Lung microvascular endothelial cell (primary cell): ENCODE measurements at places on chromosomes 7 and 10.

- DNase-seq, result no peak
Observed at GRCh38 chr7:116653646-116654045, 18.4 kb upstream of the MET start.

DNA sequence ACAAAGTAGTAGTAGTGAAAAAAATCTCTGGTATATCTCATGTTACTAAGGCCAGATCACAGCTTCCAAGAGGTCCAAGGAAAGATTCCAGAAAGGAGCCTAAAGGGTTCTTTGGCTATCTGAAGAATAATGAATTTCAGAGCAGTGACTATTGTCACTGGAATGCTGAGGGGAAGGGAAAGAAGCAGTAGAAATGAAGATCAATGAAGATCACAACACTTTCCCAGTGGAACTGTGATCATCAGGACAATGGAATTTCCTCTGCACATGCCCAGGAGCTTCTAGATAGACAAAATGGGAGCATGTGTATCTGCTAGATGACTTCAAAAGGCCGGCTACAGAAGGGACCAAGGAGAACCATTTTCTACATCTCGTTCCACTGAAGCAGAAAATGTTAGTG lies 219.5 kb upstream of the PHYHIPL start:
- no peak for DNase-seq

GRCh38 chr10:24889639-24890038 lies 62.8 kb downstream of the PRTFDC1 start:
- peak; percentile 41 for DNase-seq

- DNase-seq, result no peak
Observed at GRCh38 chr7:40279991-40280390, 145.2 kb downstream of the SUGCT start.

- peak; percentile 77 for DNase-seq
Observed at GRCh38 chr10:102229810-102230263, 3.7 kb downstream of the ELOVL3 start.

GRCh38 chr7:114082642-114083165 lies 163.9 kb upstream of the PPP1R3A start:
- DNase-seq, result no peak

- no peak for DNase-seq
Observed at GRCh38 chr10:125363791-125364190, 203.4 kb upstream of the CTBP2 start.

DNA sequence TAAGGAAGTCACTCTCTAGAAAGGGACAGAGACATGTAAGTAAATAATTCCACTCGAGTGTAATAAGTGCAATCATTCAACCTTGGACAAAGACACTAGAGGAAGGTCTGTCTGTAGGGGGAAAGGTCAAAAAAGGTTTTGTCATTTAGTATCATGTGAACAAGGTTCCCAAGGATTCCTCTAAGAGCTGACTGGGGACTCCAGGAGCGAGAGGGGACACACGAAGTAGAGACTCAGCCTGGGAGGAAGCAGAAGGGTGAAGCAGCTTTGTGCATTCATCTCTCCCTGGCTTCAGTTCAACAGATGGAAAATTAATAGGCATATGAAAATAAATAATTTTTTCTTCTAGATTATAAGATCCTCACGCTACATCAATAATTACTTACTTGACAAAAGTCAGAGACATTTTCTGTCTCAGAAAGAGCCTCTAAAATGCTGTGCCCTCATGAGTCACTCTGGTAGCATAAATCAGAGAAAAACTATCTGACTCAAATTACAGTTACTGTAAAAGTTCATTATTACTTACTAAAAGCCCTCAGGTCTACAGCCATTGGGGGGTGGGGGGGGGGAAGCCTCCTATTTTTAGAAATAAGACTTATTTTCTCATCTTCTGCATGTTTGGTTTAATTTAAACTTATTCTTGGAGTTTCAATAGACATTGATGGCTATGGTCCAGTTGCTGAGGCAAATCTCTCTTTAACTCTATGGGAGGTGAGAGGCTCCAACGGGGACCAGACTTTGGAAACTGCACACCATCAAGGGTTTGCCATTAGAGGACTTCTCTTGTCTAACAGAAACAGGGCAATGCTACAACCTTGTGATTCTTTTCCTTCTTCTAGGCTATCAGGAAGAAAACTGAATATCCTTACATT lies 275.1 kb upstream of the KLF14 start:
- no peak for DNase-seq

GRCh38 chr10:111107846-111108245 lies 31.0 kb downstream of the ADRA2A start:
- DNase-seq, result no peak

DNA sequence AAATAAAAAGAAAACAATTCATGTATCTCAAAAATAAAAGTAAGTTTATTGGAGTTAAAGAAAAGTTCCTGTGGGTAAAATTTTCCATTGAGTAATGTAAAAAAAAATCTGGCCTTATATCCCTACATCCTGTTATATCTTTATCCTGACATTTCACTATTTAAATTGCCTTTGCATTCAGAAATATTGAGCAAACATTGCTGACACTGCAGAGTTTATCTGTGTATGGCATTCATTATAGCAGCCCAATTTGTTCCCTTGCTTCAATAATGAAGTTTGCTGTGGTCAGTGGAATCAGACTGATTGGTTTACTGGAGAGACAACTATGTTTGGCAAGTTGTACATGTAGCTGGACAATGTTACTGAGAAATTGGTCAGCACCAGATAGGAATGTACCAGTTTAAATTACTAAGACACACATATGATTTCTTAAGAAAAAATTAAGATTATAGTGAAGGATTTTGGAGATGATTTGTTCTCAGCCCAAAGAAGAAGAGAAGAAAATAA lies 271.7 kb downstream of the ANKRD7 start:
- no peak for DNase-seq

DNA sequence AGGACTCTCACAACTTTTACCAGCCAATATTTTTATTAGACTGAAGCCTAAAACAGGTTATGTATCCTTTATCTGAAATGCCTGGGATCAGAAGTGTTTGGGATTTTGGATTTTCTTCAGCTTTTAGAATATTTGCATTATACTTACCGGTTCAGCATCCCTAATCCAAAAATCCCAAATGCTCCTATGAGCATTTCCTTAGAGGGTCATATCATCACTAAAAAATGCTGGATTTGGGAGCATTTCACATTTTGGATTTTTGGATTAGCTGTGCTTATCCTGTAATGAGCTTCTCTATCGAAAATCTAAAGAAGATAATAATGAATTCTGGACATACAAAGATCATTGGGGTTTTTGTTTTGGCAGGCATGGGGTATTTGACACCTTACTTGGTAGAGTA lies 53.0 kb downstream of the RALA start:
- no peak for DNase-seq

GRCh38 chr7:104943502-104944343 lies 70.3 kb upstream of the KMT2E start:
- DNase-seq, result peak; percentile 99

DNA sequence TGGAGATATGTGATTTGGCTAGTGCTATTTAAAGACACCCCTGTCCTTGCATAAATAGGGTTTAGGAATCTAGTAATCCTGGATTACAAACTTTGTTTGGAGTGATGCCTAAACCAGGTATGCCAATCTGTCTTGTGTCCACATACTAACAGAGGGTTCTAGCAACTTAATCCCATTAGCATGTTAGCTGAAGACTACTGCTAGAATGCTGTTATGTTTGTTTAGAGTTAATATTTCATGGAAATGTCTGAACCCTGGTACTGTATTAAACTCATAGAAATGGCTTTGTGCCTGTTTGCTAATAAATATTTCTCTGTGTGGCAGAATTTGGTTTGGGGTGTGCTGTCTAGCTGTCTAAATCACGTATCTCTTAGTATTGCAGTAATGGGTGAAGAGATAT lies 150.8 kb downstream of the PFKFB3 start:
- DNase-seq, result no peak

GRCh38 chr7:22718200-22718711 lies 8.7 kb upstream of the IL6 start:
- peak; percentile 85 for DNase-seq

- DNase-seq, result no peak
Observed at GRCh38 chr10:129933456-129934092, 30.5 kb downstream of the EBF3 start.

- no peak for DNase-seq
Observed at GRCh38 chr10:4648999-4649398, 177.0 kb upstream of the AKR1E2 start.

GRCh38 chr10:852386-852785 lies 79.1 kb downstream of the LARP4B start:
- no peak for DNase-seq

GRCh38 chr7:30475580-30475979 lies 3.0 kb downstream of the NOD1 start:
- DNase-seq, result no peak

- peak; percentile 60 for DNase-seq
Observed at GRCh38 chr7:128904381-128905197, 5.9 kb downstream of the KCP start.

DNA sequence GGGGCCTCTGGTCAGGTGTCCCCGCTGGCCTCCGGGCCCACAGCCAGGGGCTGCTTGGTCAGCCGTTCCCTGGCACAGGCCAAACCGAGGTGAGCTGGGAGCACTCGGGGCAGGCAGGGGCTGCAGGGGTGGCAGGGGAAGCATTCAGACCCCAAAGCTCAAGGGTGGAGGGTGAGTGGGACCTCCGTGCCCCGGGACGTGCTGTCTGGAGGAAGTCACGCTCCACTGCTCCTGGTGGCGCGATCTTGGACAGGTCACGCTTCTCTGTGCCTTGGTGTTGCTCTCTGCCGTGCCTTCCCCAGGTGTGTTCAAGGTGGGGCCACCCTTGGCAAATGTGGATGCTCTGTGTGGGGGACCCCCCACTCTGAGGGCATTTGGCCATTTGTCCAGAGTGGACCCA lies 24.6 kb upstream of the ELFN1 start:
- DNase-seq, result no peak

GRCh38 chr10:119602241-119603095 lies 5.7 kb upstream of the TIAL1 start:
- DNase-seq, result peak; percentile 51

- no peak for DNase-seq
Observed at GRCh38 chr10:125263551-125263950, 103.2 kb upstream of the CTBP2 start.

DNA sequence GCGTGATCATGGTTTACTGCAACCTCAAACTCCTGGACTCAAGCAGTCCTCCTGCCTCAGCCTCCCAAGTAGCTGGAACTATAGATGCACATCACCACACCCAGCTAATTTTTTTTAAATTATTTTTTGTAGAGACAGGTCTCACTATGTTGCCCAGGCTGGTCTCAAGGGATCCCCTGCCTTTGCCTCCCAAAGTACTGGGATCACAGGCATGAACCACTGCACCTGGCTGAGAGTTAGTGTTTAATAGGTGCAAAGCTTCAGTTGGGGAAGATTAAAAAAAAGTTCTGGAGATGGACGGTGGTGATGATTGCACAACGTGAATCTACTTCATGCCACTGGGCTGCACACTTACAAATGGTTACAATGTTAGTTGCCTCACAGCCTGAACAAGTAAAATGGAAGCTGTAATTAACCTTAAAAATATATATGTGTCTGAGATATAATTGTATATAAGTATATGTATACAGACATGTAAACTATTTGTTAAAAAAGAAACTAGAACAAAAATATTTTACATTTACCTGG lies 106.4 kb upstream of the ZNF438 start:
- no peak for DNase-seq

DNA sequence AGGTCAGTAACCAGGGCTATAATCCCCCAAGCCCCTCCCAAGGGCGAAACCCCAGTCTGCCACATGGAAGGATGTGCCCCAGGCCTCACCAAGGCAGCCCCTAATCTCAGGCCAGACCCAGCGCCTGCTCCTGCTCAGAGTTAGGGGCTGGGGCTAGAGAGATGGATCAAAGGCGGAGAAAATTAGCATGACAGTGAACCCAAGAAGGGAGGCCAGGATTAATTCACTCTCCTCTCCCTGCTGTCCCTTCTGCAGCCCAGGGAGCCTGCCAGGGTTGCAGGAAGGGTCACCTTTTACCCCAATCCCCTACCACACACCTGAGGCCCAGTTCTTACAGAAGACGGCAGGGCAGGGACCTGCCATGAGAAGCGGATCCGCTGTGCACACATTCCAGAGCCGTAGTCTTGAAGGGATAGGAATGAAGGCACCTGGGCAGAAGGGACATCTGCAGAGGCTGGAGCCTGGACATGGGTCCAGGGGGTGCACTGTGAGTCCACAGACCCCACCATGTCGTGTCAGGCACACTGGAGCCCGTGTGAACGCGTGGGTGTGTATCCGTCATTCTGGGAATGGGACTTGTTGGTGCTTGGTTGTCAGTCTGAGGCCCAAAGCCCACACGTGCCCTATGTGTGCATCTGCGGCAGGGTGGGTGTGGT lies 11.9 kb upstream of the ZMIZ1 start:
- no peak for DNase-seq

GRCh38 chr7:24907311-24907886 lies 72.6 kb downstream of the OSBPL3 start:
- DNase-seq, result peak; percentile 86

DNA sequence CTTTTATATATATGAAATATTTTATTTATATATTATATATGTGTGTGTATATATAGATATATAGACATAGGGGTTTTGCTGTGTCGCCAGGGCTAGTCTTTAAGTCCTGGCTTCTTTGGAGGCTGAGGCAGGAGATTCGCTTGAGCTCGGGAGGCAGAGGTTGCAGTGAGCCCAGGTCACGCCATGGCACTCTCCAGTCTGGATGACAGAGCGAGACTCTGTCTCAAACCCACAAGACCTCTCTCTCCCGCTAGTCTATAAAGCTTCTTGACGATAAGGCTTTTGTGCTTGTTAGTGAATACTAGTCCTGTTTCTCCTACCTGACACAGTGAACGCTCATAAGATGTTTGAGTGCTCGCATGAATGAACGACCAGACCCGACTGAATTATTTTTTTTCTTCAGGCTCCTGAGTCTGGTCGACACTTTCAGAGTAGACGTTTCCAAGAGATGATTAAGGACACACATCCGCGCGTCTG lies 577 bp upstream of the DDX21 start:
- no peak for DNase-seq

- no peak for DNase-seq
Observed at GRCh38 chr7:74164985-74165456, 9.1 kb upstream of the EIF4H start.

DNA sequence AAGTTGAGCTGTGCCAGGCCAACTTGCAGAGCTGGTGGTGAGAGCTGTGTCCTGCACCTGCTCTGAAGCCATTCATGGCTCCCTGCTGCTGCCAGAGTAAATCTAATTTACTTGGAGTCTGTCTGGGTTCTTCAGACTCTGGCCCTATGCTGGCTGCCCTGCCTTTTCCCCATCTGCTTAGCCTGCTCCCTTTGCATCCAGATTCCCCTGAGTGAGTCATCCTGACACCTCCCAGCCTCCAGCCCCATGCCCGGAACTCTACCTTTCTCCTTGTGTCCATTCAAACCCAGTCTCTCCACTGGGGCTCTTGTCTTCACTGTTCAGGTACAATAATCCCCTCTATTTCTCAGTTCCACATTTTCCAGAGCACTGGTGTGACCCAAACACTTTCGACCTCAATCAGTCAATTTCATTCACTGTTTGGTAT lies 434.4 kb upstream of the ZMIZ1 start:
- DNase-seq, result no peak
